ENCODE measurements at places on chromosomes 12 and 14. TPM values are rescaled to one million over a fixed set of nuclear protein-coding genes. Genes with fewer than 3 reads are reported as not detected.

Gene CNTN1
- polyA plus RNA-seq, result 0.01 TPM

GRCh38 chr12:94265966-94266745 lies 117.8 kb downstream of the PLXNC1 start:
- DNase-seq, result no peak

DNA sequence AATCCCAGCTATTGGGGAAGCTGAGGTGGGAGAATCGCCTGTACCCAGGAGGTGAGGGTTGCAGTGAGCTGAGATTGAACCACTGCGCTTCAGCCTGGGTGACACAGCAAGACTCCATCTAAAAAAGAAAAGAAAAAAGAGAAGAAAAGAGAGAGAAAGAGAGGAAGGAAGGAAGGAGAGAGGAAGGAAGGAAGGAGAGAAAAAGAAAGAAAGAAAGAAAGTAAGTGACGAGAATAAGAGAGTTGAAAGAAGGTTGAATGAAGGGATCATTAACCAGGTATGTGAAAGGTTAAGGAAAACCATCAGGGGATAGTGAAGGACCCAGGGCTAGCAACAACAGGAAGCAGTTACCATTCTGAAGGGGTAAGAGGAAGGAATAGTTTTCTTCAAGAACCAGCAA lies 4.2 kb upstream of the DTD2 start:
- no peak for DNase-seq

DNA sequence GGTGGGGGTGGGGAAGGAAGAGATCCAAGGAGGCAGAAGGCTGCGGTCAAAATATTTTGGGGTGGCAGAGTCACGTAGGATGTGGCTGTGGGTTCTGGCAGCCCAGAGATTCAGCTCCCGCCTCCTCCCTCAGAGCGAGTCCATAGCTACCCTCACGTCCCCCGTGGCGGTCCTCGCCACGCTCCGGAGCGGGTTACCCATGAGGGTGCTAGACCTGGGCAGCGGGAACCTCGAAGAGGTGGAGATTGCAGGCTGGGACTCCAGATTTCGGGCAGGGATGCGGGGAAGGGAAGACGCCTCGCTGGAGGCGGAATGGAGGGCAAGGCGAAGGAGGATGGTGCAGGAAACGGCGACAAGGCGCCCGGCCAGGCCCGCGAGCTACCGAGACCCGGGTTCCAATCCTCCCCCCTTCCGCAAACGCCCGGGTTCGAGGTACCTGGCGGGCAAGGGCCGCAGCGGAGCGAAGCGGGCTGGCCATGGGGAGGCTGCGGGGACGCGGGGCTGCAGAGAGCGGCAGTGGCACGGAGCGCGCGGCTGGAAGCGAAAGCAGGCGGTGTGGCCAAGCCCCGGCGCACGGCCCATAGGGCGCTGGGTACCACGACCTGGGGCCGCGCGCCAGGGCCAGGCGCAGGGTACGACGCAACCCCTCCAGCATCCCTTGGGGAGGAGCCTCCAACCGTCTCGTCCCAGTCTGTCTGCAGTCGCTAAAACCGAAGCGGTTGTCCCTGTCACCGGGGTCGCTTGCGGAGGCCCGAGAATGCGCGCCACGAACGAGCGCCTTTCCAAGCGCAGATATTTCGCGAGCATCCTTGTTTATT lies 46.2 kb downstream of the BCAT1 start:
- no peak for DNase-seq

DNA sequence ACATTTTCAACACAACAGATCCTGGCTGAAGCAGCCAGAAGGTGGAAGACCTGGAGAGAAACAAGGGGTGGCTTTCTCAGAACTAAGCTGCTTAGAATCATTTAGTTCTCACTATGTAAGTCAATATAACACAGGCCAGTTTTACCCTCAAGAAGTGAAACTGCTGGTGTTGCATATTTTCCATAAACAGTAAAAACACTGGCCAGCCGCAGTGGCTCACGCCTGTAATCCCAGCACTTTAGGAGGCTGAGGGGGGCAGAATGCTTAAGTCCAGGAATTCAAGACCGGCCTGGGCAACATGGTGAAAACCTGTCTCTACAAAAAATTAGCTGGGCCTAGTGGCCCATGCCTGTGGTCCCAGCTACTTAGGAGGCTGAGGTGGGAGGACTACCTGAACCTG lies 11.6 kb downstream of the STX2 start:
- no peak for DNase-seq

DNA sequence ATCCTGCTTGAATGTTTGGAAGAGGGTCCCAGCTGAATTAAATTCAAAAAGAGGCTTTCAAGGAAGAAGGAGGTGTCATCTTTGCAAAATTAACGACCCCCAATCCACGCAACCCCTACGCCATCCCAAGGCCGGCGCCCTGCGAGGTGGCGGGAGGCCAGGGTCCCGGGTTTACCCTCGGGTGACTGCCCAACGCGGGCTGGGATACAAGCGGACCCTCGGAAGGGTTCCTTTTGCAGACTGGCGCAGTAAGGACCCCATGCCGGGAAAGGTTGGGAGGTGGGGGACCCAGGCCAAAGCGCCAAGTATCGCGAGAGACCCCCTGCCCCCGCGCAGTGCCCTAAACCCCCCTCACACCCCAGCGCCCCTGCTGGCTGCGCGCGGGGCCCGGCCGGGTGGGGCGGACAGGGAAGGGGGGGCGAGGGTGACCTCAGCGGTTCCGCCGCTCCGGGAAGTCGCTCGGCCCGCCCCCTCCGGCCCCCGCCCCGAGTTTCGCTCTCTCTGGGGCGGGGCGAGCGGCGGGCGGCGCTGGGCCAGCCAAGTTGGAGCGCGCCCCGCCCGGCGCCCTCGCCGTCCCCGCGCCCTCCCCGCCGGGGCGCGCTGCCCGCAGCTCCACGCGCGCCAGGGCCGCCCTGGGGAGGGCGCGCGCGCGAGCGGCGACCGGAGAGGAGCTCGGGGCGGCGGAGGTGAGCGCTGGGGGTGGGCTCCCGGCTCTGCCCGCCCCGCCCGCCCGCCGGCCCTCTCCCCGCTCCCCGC lies 708 bp upstream of the ZBTB42 start:
- DNase-seq, result peak; percentile 93

- no peak for DNase-seq
Measured at GRCh38 chr12:65449400-65449799, 170.9 kb downstream of the MSRB3 start.

GRCh38 chr12:30930238-30930637 lies 3.7 kb downstream of the TSPAN11 start:
- no peak for DNase-seq

DNA sequence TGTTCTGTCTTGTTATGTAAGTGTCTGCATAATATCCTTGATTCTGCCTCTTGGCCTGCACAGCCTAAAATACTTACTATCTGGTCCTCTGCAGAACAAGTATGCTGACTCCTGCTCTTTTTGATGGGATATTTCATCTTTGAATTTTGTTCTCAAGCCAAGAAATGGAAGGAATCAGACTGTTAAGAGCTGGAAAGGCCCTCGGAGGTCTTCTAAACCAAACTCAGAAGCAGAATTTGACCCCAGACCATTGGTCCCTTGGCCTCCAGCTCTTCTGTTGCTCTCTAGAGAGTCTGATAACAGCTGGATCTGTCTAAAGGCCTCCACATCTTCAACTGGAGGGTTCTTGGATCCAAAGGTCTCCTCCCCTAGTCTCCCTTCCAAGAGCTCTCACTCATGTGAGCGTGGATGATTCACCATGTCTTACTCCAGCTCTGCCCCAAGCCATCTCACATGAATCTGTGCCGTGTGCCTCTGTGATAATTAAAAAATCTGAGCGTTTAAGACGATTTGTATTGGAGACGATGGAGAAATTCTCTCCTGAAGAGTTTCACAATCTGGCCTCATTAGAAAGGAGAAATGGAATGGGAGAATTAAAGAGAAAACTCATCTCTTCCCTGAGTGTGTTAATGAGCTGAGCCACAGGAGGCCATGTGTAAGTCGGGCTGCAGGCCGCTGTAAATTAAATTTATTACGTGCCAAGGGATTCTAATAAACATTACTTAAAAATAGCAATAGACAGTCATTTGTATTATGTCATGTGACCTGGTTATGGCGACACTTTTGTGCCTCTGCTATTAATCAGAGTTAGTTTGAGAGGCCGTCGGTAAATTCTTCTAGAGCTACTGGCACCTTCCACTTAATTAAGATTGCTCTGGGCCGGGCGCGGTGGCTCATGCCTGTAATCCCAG lies 15.4 kb upstream of the PRIMA1 start:
- no peak for DNase-seq

Gene LYZ
- 13.8 TPM for polyA plus RNA-seq

Gene ACACB
- 119 TPM for polyA plus RNA-seq

Gene TMEM117
- 6.9 TPM for polyA plus RNA-seq

GRCh38 chr14:103624860-103625259 lies 4.2 kb upstream of the KLC1 start:
- DNase-seq, result peak; percentile 69

DNA sequence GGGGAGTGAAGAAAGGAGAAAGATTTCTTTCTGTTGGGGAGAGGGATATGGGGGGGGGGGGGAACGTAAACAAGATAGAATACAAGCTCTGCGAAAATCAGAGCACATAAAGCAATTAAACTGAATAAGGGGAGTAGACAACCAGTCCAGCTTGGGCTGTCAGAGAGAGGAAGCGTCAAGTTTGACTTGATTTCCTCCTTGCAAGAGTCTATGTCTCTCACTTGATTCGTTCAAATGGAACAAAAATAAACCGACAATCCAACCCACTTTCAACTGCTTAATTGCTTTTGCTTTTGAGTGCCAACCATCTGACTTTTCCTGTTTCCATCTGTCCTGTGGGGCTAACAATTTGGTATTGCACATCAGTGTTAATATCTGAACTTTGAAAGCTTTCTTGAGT lies 942 bp downstream of the SYT1 start:
- no peak for DNase-seq

- no peak for DNase-seq
Measured at GRCh38 chr12:44503329-44503728, 372.8 kb downstream of the NELL2 start.

- no peak for DNase-seq
Measured at GRCh38 chr14:76917158-76917596, 91.0 kb downstream of the LRRC74A start.

DNA sequence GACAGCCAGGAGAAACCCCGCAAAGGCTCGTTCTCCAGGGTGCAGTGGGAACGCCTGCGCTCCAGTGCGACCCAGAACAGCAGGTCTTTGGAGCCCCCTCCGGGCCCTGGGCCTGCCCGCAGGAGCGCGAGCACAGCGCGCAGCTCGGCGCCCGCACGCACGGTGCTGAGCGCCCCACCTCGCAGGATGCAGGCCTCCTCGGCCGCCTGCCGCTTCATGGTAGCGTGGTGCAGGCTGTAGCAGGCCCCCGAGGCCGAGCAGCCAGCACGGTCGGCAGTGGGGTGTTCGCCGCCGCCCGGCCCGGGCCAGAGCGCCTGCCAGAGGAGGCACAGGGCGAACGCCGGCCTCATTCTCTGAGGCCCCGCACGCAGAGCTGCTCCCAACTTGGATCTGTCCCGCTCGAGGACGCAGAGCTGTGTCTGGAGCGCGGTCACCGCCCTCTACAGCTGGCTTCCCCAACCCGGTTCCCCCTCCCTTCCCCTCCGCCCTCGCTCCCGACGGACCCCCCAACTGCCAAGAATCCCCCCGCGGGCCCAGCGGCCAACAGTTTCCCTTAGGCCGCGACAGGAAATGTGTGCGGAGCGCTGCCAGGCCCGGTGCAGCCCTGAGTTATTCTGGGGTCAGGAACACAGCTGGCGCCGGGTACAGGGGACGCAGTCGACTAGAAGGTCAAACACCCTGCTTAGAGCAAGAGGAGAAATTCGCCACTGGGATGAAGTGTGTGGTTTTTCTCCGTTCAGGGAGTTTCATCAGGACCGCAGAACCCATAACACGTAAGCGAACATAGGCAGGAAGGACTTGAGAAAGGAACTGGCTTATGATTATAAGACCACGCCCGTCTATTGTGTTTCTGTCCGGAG lies at the start of gene CLEC14A:
TSS of gene CLEC14A (minus strand) at position 421 of the 860 bp plus-strand sequence. CDS start at position 350, 71 bp downstream.
- DNase-seq, result peak; percentile 89

GRCh38 chr12:103955811-103956508 lies 9.7 kb upstream of the TDG start:
- no peak for DNase-seq

DNA sequence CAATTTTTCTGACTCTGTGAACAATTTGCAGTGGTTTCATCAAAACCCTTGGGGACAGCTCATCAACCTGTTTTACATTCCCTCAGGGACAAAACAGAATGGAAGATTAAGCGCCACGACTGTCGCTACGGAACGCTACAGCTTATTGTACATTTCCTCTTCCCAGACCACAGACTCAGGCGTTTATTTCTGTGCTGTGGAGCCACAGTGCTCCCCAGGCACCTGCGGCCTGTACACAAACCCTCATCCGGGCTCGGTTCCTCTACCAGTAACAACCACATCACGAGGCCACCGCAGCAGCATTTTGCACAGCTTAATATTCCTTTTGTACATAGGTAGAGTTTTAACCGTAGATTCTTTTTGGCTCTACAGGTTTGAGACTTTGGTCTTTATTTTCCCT lies 397.4 kb upstream of the OR4E1 start:
- DNase-seq, result no peak

Gene GAS2L3
- polyA plus RNA-seq, result 0.47 TPM

Gene CAPZA3
- polyA plus RNA-seq, result not detected

DNA sequence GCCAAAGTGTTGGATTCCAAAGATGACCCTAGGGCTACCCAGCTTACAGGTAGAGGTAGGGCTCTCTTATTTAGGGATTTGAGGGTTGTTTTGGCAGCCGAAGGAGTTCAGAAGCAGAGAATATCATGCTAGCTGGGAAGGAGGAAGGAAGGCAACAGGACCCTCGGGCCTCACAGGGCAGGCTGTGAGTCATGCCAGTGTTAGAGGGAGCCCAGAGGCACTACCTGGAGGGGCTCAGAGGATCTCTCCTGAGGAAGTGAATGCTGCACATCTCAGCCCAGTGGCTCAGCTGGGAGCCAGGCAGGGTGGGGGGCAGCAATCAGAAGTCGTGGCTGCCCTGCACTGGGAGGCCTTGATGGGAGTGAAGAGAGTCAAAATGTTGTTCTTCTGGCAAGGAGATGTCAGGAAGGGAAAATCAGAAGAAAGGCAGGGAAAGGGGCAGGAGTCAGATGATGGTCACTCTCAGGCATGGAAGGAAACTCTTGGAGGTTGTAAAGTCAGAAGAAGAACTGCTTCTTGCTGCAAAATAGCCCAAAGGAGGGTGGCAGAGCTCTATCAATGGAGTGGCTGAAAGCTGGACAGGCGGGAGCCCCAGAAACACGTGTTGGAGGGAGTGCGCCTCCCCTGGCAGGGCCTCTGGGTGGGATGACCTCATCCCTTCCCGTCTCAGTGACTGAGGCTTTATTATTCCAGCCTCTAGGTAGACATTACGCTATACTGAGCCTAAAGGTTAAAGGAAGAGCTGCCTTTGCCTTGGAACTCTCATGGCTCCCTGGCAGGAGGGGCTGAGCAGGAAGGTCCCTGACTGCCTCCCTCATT lies 141.3 kb downstream of the SMOC1 start:
- no peak for DNase-seq

Data from heart left ventricle (tissue), 16 donors.